ENCODE measurements at places on chromosomes 13 and 19.

DNA sequence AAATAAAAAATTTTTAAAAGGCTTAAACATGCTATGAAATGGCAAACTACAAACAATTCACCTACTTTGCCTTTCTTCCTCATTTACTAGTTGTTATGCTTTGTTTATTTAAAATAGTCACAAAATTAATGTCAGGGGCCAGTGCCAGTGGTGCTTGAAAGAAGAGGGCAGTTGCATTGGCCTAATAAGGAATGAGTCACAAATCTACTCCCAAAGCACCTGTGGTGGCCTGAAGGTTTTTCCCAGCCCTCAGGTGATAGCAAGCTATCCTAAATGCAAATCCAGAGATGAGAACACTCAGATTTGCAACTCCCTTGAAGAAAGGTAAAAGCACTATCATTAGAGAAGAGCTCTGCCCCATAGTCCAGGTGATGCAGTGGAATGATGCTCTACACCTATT lies 103.6 kb downstream of the MBNL2 start:
- DNase-seq: no peak

DNA sequence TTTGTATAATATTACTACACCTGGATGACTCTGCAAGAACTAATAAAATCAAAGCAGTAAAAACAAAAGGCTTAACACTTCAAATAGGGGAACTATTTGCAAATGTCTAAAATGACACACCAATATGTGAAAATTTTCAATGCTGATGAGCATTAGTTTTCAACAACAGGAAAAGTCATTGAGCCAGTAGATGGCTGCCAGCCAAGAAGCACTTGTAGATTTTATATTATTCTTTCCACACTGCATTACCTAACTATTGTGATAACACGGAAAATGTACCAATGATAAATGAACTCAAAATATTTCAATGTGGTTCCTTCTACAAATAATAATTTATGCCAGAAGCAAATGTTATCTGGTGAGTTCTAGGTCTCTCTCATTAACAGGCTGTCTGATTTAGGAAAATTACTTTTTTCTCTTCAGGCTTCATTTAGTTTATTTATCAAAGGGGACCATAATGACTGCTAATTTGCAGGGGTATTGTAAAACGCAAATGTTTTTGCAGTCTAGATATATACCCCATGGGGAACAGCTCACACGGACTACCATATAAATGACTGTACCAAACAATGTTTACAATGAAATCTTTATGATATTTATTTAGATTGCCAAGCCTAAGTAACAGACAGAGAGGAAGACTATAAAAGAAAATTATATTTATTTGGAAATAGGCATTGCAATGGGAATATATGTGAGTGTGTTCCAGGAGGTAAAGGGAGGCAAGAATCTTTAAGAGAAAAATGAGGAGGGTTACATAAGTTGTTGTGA lies 407.8 kb downstream of the LIG4 start:
- no peak for DNase-seq

DNA sequence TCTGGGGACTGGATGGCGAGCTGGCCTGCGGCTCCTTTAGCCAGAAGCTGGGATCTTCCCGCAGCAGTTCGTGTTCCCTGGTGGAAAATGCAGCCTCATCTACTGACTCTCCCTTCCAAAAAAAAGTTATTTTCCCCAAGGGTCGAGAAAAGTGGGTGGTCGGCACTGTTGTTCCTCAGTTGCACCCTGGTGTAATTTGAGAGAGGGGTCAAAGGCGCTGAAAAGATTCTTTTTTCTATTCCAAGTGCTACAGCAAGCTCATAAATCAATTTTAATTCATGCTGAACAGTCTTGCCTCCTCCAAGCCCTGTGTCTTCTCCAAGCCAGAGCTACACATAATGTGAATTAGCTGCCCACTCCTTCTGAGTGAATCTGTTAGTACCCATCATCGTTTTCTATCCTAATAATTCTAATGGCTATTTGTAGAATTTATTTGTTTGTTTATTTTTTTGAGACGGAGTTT lies 774 bp downstream of the SLC25A15 start:
- no peak for DNase-seq

DNA sequence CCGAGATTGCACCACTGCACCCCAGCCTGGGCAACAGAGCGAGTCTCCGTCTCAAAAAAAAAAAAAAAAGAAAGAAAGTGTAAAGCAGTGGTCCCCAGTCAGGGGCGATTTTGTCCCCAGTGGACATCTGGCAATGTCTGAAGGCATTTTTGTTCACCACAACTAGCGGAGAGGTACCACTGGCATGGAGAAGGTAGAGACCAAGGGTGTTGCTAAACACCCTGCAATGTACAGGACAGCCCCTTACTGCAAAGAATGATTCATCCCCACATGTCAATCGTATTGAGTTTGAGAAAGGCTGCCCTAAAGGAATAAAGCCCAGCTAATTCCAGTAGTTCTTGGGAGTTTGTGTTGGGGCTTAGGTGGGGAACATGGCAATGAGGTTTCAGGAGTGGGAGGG lies 38.7 kb downstream of the CYP4F2 start:
- DNase-seq: no peak

All from neuronal stem cell (in vitro differentiated cells).